ENCODE measurements at places on chromosomes 1 and 21.

GRCh38 chr1:19597496-19598309 is 46.4 kb upstream of the NBL1 start:
- DNase-seq = no peak

DNA sequence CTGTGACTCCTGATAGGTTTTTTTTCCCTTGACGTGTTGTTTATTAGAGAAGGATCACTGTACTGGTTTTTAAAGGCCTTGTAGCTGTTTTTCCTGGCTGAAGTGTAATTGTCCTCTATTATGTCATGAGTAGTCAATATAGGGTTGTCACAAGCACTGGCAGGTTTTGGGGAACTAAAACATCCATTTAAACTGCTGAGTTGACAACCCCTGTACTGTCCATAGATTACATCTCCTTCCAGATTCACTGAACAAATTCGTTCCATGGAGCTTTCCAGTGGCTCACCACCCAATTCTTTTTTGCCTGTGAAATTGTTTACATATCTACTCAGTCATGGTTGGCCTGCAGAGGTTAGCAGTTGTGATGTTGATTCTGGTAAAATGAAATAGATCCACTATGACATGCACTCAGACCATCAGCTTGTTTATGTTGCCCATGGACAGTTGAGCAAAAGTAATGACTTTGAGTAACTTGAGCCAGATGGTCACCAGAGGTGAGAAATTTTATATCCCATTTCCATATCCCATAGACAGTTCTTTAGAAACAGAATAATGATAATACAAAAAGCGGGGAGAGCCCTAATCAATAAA is 59.9 kb upstream of the QSOX1 start:
- no peak for DNase-seq

DNA sequence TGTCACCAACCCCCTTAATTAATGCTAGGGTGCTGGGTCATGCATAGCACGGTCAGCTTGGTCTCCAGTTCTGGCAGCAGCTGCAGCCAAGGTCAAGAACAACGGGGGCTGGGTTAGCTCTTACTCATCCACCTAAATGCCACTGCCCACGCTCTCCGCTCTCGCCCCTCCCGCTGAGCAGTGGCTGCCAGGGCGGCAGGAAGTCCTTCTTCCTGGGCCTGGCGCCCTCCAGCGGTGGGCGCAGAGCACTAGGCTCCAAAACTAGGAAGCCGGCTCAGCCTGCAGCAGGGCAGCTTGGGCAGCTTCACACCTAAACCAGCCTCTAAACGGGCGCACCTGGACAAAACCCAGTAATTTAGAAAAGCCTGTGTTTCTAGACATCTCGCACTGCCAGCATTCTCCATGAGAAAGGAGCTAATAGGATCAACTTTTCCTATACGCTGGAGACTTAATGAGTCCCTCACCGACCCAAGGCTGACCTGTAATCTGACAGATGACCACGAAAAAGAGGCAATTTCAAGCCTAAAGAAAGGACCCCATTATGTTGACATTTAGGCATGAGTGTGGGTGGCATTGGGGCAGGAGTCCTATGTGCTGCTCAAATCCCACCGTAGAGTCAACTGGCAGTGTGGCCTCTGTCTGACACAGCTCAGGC is 78.4 kb upstream of the LRRN2 start:
- DNase-seq = peak; percentile 69

- no peak for DNase-seq
Observed at GRCh38 chr1:150826299-150826698, 18.2 kb upstream of the CTSK start.

- DNase-seq = peak; percentile 57
Observed at GRCh38 chr1:111739925-111740765, 950 bp upstream of the INKA2 start.

DNA sequence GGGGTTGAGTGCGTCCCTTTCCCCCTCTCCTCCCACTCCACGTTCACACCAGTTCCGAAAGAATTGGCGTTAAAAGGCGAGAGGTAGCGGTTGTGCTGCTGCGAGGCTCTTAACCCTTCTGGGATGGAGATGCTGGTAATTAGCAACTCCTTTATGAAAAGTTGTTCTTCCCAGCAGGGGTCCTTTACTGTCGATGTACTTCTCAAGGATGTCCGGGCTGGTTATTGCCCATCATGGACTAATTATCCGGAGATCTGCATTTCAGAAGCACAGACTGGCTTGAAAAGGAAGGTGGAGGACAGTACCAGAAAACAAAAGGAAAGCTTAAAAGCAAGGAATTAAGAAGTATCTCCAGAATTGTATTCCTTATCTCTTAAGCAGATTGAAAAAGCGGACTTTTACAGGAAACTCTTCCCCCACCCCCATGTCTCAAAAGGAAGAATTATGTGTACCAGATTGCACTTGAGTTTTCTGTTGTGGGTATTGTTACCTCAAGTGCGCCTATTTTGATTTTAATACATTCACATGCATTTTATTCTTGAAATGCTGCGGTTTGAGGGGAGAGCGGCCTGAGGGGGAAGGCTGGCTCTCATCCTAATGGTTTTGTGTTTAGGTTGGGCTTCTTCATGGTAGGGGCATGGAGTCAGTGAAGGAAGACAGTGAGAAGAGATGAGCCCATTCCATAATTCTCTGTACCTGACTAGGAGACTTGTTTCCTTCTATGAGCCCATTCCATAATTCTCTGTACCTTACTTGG is 1.5 kb downstream of the AK4 start:
- no peak for DNase-seq

DNA sequence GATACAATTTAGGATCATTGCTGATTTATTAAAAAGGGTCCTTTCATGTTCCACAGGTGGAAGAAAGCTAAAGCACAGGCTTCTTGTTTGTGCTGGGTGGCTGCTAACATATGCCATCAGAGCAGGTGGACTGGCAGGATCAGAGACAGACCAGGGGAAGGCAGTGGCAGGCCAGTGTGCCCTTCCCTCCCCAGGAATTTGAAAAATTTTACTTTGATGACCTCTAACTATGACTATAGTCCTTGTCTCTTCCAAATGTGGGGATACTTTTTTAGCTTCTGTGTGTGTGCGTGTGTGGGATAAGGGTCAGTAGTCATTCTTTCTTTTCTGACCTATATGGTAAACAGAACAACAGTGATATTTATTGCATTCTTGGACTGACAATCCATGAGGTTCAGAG is 49.9 kb downstream of the LHX9 start:
- no peak for DNase-seq

GRCh38 chr1:49013079-49013478 is 236.4 kb upstream of the BEND5 start:
- no peak for DNase-seq

GRCh38 chr1:94026619-94027380 is 94.1 kb downstream of the ABCA4 start:
- DNase-seq = no peak

Measured in occipital lobe (tissue), 3 donors.